ENCODE measurements at places on chromosomes 12 and 14.

DNA sequence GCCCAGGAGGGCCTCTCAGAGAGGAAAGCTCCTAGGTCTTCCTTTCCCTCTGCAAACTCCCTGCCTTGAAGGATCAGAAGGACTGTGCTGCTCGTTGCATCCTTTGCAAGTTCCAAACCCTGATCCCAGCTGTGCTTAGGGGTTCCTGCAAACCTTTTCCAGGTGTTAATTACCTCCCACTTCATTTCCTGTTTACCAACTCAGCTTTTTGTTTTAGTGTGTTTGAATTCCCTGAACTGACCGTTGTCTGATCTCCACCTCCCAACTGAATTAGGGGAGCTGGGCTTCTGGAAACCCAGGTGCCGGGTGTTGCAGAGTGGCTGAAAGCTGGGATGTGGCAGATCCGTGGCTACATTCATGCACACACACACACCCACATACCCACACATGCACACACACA, 20.6 kb upstream of the BDKRB1 start:
- DNase-seq, result no peak

DNA sequence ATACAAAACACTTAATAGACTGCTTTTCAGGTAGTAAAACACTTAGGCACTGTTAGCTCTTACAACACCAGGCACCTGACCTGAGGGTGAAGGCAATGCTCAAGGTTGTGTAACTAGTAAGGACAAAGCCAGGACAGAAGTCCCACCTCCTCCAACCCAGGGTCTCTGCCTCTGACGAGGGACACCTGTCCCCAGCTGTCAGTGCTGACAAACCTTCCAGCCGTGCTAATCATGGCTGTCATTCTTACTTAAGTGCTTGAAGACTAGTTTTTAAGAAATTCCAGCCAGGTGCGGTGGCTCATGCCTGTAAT, 62.5 kb upstream of the MAX start:
- DNase-seq, result no peak

DNA sequence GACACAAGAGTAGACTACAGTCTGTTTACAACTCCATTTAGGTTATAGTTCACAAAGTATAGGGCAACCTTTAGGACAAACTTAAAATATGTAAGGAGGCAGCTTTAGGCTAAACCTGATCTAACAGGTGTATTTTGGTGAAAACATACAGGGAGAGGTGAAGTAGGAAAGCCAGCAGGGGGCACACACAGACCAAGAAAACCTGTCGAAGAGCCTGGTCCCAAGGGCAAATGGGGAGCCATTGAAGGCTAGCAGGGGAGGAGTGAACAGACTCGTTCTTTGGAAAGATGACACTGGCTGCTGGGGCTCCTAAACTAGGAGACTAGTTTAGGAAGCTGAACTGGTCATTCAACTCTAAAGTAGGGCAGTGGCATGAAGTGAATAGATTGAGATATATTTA, 138.8 kb upstream of the WSCD2 start:
- DNase-seq, result no peak

DNA sequence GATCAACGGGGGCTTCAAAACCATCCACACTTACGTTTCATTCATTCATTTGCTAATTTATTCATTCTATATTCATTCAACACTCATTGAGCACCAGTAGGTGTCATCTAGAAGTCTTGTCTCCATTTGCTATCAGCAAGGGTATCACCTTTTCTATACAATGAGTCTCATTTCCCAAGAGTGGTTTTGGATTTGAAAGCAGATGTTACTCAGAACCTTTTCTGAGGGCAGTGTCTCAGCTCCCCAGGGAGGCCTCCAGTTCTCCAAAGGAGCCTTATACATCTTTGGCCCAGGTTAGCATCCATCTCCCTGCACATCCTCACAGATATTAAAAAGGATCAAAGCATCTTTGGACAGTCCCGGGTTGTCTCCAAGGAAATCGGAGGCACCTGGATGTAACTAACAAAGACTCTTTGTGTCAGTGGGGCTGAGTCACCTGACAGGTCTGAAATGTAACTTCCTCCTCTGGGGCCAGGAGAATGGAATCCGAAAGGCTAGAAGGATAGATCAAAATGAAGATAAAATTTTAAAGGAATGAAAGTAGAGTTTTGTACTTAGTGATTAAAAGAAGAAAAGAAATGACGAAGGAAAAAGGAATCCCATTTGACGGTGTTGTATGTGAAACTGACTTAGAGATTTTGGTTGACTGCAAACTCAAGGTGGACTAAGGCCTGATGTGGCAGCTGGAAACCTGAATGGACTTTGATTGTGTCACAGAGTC, 103.0 kb downstream of the VCPKMT start:
- no peak for DNase-seq

DNA sequence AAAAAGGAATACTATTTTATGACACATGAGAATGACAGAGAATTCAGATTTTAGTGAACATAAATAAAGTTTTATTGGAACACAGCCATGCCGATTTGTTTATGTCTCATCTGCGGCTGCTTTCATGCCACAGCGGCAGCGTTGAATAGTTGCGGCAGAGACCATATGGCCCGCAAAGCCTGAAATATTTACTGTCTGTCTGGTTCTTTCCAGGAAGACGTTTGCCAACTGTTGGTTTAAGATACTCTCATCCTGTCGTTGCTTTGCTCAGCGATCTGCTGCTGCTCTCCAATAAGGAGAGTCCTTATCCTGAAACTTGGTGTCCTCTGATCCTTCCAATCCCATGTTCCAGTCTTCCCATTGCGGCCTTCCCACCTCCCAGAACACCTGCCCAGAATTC, 89.9 kb downstream of the SLC24A4 start:
- DNase-seq, result no peak

- no peak for DNase-seq
These were observed 52.4 kb downstream of the LMNTD1 start for GRCh38 chr12:25500651-25501050.

GRCh38 chr12:52364901-52365489, 2.3 kb downstream of the KRT85 start:
- no peak for DNase-seq

DNA sequence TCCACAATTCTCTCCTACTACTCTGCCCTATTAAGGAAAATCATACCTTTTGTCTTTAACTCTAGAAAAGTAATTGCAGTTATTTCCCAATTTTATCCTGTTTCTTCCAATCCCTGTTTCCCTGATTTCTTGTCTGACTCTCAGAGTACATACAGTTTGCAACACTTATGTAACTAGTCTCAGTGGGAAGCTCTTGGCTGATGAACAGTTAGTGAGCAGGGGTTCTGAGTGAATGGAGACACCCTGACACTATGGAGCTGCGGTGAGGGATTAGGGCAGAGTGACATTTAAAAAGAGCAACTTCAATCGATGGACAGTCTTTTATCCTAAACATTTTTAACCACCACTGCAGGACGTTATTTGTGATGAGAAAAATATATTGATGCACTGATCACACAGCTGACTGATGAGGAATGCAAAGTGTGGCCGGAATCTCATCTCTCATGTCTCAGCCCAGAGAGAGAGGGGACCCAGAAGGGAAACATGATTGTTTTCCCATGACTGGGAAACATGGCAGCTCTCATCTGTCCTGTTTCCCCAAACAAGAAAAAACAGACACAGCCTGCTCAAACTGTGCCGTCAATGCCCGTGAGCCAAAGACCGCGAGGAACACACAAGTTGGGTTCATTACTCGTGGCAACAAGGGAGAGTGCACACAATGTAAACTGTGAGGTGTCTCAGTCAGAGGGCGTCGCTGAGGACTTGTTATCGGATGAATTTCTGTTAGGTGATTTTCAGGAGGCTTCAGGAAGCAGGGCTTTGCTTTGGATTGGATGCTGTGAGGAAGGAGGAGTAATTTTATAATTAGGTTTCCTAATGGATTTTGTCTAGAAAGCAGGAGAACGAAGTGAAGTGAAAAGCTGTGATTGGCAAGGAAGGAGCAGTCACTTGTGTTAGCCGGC, 5.2 kb upstream of the SLC6A13 start:
- DNase-seq, result no peak

- DNase-seq, result no peak
These were observed 220.5 kb upstream of the PRICKLE1 start for GRCh38 chr12:42810006-42810405.

DNA sequence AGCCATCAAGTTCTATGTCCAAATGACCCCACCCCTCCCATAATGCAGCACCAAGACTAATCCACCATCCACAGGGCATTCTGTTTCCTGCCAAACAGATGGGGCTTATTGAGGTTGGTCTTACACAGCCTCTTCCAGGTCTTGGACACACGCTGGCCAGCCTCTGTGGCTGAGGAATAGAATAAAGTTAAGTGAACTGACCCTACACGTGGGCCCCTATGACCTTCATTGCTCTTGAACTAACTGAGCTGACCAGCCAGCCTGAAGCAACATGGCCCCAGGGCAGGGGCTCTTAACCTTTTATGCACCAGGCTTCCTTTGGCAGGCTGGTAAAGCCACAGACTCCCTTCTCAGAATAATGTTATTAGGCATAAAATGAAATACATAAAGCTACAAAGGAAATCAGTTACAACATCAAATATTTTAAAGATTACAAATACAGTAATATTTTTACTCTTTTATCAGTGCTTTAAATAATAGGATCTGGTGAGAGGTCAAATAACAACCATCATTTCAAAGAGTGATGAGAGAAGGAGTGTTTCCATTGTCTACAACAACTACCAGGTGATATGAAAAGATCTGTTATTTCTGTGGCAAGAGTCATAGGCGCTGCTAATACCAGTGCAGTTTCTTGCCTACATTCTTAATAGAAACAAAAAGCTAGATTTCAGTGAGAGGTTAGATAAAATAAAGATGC, 192.9 kb upstream of the NUDT4 start:
- DNase-seq, result no peak

- DNase-seq, result no peak
These were observed 209.9 kb upstream of the GARIN2 start for GRCh38 chr14:66979101-66979974.

Data from HS-5 (cell line).